ENCODE measurements at places on chromosomes 12 and 14. TPM values are rescaled to one million over a fixed set of nuclear protein-coding genes. Genes with fewer than 3 reads are reported as not detected.
A peak's percentile ranks its signal among the peaks of the same experiment; 100 is the strongest.

DNA sequence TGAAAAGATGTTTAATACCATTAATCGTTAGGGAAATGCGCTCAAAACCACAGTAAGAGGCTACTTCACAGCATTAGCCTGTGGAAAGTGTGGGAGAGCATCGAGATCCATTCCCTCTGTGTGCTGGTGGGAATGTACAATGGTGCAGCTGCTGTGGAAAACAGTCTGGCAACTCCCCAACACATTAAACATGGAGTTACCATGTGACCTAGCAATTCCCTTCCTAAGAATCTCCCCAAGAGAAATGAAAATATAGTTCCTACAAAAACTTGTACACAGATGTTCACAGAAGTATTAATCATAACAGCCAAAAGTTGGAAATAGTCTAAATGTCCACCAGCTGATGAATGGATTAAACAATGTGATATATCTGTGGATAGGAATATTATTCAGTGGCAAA is 23.8 kb downstream of the MLXIP start:
- H3K27me3 ChIP-seq: no peaks in the 10 kb centered on the region
- no peak overlapping the region for H3K27ac ChIP-seq
- H3K4me3 ChIP-seq: no peak overlapping the region
- no peak for DNase-seq

The TEX22 gene
- 4.4 TPM for total RNA-seq

The SERPINA10 gene
- not detected for total RNA-seq

The DIO3 gene
- not detected for total RNA-seq

DNA sequence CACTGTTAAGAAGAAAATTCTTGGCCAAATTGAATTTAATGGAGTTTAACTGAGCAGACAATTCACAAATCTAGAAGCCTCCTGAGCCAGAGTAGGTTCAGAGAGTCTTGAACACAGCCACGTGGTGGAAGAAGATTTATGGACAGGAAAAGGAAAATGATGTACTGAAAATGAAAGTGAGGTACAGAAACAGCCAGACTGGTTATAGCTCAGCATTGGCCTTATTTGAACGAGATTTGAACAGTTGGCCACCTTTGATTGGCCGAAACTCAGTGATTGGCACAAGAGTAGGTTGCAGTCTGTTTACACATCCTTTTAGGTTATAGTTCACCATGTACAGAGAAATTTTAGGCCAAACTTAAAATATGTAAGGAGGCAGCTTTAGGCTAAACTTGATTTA is 9.9 kb downstream of the OAS2 start:
- H3K27me3 ChIP-seq: no peaks in the 10 kb centered on the region
- H3K4me3 ChIP-seq: no peak overlapping the region
- peak; percentile 37 for DNase-seq
- peaks cover 99% of the 10 kb centered on the region for H3K36me3 ChIP-seq
- H3K4me1 ChIP-seq: peaks cover 77% of the 10 kb centered on the region

The ACOT4 gene
- 0.93 TPM for total RNA-seq

The SERPINA12 gene
- not detected for total RNA-seq

The HOXC9 gene
- not detected for total RNA-seq

- peaks cover 72% of the 10 kb centered on the region for H3K27me3 ChIP-seq
- peak; percentile 45 for DNase-seq
These were observed at the start of gene SPTB for GRCh38 chr14:64879635-64880220. TSS of gene SPTB (minus strand) at chr14:64879907. CDS start at chr14:64823094, 56,813 bp downstream.

GRCh38 chr12:31525496-31526157 is 65.3 kb downstream of the DENND5B start:
- H3K4me3 ChIP-seq: no peak overlapping the region
- no peak for DNase-seq
- H3K4me1 ChIP-seq: peaks cover 2% of the 10 kb centered on the region
- no peak overlapping the region for H3K27ac ChIP-seq
- H3K27me3 ChIP-seq: peaks cover 14% of the 10 kb centered on the region
- H3K36me3 ChIP-seq: no peaks in the 10 kb centered on the region

- DNase-seq: no peak
- no peaks in the 10 kb centered on the region for H3K4me1 ChIP-seq
- H3K4me3 ChIP-seq: no peak overlapping the region
- H3K36me3 ChIP-seq: no peaks in the 10 kb centered on the region
- no peak overlapping the region for H3K27ac ChIP-seq
- peaks cover 5% of the 10 kb centered on the region for H3K27me3 ChIP-seq
These were observed 20.1 kb upstream of the FGD4 start for GRCh38 chr12:32379213-32379612.

DNA sequence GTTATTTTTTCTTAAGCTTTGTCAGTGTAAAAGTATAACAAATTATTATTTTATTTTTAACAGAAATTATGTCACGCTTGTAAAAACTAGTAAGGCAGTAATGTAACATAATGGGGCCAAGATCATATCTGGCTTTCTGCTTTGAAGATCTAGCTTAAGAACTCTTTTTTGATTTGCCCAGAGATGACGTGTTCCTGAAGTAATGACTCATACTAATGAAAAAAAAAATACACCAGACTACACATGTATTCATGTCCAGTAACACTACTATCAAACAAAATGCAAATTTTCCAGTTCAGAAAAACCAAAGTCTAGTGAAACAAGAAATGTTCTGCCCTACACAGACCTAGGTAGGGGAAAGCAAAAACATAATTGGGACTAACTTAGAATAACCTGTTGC is 432.2 kb upstream of the ATXN7L3B start:
- no peak for DNase-seq
- H3K27ac ChIP-seq: no peak overlapping the region
- no peaks in the 10 kb centered on the region for H3K36me3 ChIP-seq
- no peaks in the 10 kb centered on the region for H3K27me3 ChIP-seq
- H3K4me1 ChIP-seq: no peaks in the 10 kb centered on the region
- H3K4me3 ChIP-seq: no peak overlapping the region

The SPTB gene
- 0.08 TPM for total RNA-seq

Measured in activated CD4-positive, alpha-beta memory T cell treated with anti-CD3 and anti-CD28 coated beads, Interleukin-2, amount 10 ng/mL, durations not matched to agents 7 days and 5 days (primary cell).